ENCODE measurements at places on chromosomes 11 and 22.

GRCh38 chr11:100741866-100742625, 55.0 kb downstream of the ARHGAP42 start:
- no peak for DNase-seq

DNA sequence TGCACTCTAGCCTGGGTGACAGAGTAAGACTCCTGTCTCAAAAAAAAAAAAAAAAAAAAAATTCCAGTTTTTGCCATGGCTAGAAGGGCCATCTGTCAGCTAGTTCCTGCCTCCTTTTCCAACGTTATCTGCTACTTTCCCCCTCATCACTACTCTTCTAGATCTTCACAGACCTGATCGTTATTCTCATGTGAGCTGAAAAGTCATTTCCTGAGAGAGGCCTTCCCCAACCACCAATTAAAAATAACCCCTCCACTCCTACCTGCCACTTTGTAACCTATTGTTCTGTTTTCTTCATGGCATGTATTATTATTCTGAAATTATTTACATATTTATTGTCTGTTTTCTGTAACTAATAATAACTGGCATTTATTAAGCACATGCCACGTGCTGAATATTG, 24.2 kb downstream of the SGSM3 start:
- no peak for DNase-seq

GRCh38 chr11:36261094-36261493, 28.1 kb downstream of the COMMD9 start:
- DNase-seq, result no peak

GRCh38 chr11:15159085-15159484, 44.4 kb downstream of the INSC start:
- no peak for DNase-seq

DNA sequence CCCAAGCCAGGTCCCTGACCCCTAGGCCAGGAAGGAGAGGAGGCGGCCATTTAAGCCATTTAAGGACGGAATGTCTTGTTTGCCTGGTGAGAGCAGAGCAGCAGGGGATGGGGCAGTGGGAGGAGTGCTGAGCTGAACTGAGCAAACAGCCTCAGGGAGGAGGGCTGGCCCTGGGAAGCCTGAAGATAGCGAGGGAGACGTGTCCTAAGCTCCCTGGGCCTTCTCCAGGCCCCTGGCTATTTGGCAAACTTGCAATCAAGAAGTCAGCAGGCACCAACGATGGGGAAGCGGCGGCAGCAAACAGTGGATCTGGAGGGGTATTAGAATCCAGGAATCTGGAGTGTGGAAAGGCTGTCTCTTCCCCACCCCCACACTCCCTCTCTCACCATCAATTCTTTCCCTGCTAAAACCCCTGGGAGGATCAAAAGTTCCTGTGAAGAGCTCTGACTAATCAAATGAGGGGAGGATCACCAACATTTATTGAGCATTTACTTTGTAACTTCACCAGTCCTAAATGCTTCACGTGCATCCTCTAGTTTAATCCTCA, 8.8 kb downstream of the BCL9L start:
- no peak for DNase-seq

- DNase-seq, result no peak
Measured at GRCh38 chr11:17550450-17551346, 3.6 kb downstream of the OTOG start.

DNA sequence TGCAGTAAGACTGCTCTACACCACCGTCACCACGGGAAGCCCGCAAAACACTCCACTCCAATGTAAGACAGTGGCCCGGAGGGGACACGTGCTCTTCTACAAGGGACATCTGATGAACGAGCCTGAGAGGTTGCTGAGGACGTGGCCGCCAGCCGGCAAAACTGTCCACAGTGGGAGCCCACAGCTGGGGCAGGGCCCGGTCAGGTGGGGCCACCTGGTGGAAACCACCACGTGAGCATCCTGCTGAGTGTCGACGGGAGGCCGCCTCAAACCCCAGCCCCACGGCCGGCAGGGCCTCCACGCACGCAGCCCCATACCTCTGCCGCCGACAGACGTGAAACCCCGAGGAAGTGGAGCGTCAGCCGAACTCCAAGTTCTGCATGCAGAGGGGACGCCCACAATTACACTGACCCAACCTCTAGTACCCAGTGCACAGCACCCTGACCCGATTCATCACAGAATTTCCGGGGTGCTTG, 42.6 kb downstream of the BRD1 start:
- DNase-seq, result no peak

GRCh38 chr11:65479184-65480145, 19.4 kb upstream of the MALAT1 start:
- DNase-seq, result no peak

DNA sequence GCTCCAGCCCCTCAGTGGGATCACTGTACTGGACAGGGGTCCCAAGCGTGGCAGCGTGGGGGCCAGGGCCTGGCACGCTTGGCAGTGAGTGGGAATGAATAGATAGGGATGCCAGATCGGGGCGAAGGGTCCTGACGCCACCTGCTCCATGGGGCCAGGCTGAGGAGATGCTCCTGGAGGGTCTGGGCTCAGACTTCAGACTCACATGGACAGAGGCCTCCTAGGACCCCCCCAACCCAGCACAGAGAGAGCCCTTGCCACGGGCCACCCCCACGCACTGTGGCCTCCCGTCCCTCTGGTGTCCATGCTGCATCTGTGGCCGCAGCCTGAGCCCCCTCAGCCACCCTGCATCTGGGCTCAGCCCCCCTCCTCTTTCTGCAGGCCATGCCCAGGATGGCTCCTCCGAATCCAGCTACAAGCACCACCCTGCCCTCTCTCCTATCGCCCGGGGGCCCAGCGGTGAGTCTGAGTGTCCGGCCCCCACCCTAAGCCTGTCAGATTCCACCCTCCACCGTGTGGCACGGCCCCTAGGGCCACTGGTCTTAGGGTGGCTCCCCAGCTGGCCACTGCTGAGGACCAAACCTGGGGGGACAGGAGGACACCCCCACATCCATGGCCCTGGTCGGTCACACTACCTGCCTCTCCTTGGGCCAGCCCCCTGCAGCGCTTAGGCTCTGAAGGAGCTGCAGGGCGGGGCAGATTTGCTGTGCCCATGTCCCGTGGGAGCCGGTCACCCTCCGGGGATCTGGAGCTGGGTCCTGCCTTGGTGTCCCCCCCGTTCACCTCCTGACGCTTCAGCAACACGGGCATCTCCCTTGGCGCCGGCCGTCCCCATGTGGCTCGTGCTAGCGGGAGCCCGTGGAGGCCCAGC, 2.7 kb downstream of the MUC5AC start:
- no peak for DNase-seq

GRCh38 chr11:84549217-84549616, 1077.9 kb downstream of the DLG2 start:
- no peak for DNase-seq
